ENCODE measurements at places on chromosomes 7 and 10.

GRCh38 chr7:95693551-95694333, 78.6 kb upstream of the DYNC1I1 start:
- peak; percentile 13 for DNase-seq

DNA sequence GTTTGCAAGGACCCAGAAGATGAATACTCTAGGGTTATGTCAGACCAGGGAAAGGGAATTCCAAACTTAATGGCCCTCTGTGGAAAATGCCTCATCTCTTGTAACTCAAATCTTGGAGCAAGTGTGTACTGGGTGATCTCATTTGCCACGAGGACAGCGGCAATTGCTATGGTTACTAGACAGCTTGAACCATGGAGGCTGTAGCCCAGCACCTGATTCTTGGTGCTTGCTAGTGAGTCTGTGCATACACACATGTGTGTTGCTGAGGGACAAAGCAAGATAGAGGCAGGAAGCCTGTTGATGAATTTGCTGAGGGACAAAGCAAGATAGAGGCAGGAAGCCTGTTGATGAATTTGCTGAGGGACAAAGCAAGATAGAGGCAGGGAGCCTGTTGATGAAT, 58.6 kb upstream of the FEZF1 start:
- no peak for DNase-seq

DNA sequence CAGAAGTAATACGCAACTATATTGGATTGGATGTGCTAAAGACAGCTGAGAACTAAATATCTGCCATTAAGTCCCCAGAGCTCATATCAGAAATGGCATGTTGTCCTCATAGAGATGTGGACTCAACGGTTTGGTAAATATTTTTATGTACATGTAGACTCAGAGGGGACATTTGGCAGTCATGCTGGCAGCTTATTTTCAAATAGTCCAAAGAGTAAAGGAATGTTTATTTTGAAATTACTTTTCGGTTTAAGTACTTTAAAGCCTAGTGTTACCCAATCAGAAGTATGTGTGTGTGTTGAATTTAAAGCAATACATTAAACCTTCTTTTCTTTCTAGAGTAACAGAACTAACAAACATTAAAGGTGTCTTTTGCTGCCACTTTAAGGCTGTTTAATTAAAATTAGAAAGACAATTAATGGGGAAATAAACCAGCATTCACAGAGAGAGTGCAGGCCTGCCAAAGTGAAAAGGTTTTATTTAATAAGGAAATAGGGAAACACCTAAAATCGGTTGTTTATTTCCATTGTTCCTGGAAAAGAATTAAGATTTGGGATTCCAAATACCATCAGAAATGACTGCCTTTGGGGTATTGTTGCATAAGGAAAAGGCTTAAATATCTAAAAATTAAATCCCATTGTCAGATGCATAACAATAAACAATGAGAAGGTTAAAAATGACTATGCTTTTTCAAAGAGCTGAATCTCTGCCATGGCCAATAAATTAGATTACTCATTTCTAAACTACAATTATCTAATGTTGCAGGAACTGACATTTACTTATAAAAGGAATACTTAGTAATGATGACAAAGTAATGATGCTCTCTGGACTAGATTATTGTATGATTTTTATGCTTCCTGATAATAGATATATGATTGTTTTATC, 113.4 kb upstream of the AHR start:
- no peak for DNase-seq

DNA sequence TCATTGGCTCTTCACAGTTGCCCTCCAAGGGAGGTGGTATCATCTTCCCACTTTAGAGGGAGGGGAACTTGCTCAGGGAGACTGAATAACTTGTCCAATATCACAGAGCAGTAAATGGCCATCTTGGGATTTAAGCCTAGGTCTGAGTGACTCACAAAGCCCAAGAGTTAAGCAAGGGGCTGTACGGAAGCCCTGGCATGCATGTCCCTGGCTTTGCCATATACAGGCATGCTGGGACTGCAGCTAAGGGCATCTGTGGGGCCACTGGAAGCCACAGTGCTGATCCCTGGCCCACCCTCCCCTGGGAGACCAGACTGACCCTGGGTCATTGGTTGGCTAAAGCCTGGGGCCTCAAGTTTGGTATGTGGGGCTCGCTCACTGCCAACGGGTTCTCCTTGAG, 3.1 kb downstream of the VSIR start:
- DNase-seq: peak; percentile 75

GRCh38 chr7:23472956-23473843, 2.9 kb upstream of the IGF2BP3 start:
- DNase-seq: no peak

All from MV-4-11 (cell line).